ENCODE measurements at places on chromosomes 2 and 18. TPM values are rescaled to one million over a fixed set of nuclear protein-coding genes. Genes with fewer than 3 reads are reported as not detected.
A peak's percentile ranks its signal among the peaks of the same experiment; 100 is the strongest.

DNA sequence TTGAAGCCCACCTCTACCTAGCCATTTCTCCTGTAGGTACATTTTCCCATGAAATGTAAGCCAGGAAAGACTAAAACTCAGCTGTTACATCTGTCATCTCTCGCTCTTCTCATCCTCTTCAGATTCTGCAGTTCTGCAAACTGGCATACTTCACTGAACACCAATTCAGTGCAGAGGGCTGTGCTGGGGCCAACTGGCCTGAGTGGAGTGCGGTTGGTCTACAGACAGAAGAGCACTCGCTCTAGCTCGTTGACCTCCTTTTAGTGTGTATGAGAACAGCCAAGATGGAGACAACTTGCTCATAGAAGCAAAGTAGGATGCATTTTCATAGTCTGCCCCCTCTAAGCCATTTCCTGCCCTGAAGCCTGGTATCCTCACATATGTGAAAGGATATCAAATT, 862.6 kb downstream of the BCL11A start:
- DNase-seq = no peak

GRCh38 chr2:176187899-176188773, at the start of gene HOXD1:
TSS of gene HOXD1 (plus strand) at chr2:176188668. CDS start at chr2:176188802, 134 bp downstream.
- DNase-seq = no peak

- DNase-seq = no peak
Observed at GRCh38 chr18:58299135-58299473, 255.1 kb downstream of the NEDD4L start.

DNA sequence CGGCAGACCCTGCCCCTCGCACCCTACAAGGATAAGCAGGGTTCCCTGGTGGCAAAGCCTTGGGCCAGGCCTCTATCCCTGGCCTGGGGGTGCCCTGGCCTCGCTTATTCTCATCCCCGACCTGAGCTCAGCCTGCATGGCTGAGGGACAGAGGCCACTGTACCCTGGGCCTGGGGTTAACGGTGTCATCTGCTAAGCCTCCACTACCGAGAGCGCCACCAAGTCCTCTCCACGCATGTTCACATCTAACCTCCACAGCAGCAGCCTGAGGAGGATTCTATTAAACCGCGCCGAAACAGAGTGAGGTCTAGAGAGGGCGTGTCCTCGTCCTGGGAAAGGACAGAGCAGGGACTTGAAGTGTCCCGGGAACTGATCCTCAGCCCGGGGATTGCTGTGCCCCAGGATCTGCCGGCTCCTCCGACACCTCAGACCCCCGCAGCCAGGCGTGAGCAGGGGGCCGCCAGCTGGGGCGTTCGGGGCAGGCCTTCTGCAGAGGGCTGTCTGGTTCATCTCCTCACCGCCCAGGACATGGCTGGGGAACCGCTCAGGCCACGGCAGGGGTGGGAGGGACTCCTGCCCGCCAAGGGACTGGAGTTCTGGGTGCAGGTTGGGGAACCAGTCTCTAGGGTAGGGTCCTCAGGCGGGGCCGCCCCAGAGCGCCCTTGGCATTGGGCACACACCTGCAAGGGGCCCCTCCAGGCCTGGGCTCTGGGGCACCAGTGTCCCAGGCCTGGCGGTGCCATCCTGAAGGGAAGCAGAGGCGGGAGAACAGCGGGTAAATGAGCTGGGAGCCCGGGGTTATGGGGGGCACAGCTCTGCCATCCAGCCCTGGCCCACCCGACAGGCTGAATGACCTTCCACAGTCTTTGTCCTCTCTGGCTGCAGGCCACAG, 68.0 kb upstream of the SMAD7 start:
- no peak for DNase-seq

DNA sequence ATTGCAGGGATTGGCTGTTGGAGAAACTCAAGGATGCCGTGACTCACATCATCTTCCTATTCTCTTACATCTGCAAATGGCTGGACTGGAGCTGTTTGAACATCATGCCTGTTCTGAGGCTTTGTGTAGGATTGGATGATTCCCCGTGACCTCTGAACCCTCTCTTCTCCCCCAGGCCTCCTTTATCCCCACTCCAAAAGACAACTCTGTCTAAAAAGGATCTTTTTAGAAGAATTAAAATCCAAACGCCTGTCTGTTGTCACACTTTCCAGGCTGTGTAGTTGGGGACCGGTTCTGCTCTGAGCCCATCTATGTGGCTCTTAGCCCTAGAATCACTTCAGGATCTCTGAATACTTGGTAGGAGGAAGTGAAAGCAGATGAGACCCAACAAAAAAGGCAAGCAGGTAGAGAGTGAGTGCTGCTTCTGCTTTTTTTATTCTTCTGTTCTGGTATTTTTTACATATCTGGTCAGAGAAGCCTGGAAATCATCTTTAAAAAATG, 565 bp downstream of the SP140 start:
- DNase-seq = peak; percentile 88

DNA sequence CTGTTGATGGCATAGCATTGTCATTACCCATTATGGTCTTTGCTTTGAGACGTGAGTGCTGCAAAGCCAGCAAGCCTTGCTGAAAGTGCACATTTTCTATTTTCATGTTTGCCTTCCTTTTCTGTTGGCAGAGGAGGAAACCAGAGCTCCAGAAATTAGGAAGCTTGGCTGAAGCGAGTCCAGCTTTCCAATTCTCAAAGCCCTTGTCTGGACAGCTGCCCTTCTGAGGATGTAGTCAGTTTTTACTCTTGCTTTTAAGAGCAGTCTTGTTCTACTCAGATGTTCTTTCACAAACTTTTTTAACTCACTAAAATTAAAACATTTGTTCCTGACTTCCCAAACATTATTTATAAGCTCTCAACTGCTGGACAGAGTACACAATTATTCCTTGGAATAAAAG, 93.8 kb downstream of the ICOS start:
- DNase-seq = no peak

DNA sequence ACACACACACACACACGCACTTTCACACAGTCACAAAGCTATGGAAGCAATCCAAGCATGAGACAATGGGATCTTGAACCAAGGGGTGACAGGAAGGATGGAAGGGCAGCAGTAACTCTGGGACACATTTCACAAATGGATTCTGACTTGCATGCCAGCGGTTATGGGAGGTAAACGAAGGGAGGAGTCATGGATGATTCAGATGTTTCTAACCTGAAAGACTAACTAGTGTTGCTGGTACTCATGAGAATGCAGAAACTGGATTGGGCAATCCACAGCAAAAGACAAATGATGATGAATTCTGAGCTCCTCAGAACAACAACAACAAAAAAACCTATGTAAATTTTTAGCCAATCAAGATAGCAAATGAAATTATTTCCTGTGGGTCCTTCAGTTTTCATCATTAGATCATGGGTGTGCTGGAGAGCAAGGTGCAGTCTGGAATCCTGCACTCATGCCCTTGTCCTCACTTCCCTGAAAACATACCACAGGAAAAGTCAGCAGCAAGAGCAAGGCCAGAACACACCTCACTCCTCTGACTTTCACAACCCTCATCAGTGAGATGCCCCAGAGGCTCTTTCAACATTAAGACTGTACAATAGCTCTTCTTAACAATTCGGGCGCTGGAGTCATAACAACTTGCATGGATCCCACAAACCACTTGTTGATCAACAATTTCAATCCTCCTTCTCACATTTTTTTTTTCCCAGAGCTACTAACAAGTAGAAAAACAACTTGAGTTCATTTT, 32.6 kb downstream of the ABCA12 start:
- no peak for DNase-seq

DNA sequence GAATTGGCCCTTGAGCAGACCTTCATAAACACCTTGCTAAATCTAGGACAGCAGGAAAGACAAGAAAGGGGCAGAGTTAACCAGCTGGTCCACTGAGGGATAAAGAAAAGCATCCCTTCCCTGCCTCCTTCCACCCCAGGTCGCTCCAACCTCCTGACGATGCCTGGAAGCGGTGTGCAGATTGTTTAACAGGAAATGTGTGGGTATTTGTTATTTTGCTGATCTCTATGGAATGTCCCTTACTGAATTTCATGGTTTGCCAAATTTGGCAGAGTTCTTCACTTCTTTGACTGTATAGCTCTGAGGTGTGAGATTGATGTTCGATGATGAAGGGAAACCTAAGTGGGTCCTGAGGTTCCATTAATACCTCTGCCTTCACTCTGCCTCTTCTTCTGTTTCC, 72.9 kb downstream of the MAP3K20 start:
- DNase-seq = no peak

- DNase-seq = no peak
Observed at GRCh38 chr18:79322441-79322840, 73.3 kb upstream of the NFATC1 start.

DNA sequence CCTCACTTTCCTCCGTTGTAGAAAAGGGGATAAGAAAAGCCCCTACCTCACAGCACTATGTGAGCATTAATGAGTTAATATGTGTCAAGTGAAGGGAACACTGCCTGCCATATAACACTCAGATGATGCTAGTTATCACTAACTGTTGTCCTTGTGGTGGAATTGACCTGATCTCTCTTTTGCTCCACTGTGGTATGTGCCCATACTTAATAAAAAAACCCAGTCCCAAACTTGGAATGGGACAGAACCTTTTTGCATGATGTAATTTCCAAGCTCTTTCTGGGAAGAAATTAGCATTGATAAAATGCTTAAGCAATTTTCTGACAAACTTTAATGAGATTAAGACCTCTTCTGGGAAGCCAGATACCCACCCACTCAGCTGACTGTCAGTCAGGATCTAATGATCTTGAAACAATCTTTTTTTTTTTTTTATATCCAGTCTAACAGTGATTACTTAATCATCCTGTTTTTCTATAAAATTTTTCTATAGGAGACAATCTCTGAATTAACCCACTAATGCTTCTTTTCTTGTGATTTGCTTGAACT, 158.7 kb downstream of the ZBTB7C start:
- DNase-seq = no peak

DNA sequence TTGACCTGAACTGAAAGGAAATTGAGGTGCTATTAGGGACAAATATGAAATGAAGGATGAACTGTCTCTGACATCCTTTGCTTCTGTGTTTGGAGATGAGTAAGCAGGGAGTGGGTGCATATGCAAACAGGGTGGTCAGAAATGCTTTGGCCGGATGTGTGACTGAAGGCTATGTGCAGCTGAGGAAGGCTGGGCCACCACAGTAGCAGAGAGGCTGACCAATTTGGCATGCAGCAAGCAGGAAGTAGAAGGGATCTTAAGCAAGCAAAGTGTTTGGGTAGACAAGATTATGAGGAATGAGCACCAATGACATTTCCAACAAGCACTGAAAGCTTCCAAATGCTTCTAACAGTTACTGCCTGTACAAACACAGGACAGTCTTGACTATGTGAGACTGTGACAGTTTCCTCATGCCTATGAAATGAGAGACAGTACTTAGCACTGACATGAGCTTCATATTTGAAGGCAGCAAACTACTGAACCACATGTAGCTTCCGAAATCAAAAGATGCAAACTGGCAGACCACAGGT, 3.3 kb upstream of the ACTR3 start:
- DNase-seq = peak; percentile 89

DNA sequence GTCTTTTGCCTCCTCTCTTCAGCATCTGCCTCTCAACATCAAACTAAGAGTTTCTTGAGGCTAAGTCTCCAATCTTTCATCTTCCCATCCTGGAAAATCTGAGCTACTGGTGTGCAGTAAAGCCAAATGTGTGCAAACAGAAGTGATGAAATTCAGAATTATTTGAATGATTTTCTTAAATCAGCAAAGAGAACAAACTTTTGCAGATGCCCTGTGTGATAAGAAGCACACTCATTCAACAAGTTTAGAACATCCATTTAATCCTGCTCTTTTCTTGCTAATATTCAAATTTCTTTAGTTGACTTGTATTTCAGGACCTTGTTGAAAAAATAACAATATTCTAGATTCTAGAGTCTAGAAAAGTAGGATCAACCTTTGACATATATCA, 1374.9 kb upstream of the CELF4 start:
- no peak for DNase-seq

GRCh38 chr18:40866013-40866645, 1088.9 kb upstream of the PIK3C3 start:
- DNase-seq = no peak

- no peak for DNase-seq
Observed at GRCh38 chr2:234804704-234805103, 147.1 kb upstream of the SH3BP4 start.

DNA sequence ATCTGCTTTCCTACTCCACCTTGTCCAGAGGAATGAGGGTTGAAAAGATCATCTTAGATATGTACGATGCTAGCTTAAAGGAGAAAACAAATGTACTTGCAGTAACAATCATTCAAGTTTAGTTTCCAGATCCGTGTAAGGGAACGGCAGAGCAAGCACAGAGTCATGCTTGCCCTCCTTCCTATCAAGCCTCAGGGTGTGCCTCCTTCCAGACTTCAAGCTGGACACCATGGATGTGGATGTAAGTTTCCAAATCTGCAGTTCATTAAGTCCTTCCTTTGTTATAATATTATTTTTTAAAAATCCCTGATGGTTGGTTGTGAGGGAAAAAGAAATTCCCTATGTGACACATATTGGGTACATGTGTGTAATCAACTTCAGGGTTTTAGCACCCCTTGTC, 238.9 kb upstream of the NT5C1B start:
- no peak for DNase-seq

- DNase-seq = no peak
Observed at GRCh38 chr2:144832048-144832447, 312.1 kb upstream of the ZEB2 start.

DNA sequence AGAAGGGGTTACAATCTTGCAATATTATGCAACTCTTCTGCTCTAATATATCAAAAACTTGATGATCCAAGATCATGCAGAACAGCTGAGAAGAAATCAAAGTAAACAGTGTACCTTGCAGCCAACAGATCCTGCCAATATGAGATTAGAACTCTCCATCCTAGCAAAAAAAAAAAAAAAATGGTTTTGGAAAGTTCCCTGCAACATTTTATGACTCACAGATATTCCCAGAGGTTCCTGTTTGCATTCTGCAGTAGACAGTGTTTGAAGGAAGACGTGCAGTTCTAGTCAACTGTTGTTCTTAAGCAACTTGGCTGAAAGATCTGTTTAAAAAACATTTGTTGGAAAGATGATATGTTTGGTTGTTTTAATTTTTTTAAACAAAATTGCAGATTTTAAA, 103.6 kb upstream of the WDR75 start:
- no peak for DNase-seq

- DNase-seq = peak; percentile 29
Observed at GRCh38 chr2:8004250-8004681, 677.6 kb upstream of the ID2 start.

DNA sequence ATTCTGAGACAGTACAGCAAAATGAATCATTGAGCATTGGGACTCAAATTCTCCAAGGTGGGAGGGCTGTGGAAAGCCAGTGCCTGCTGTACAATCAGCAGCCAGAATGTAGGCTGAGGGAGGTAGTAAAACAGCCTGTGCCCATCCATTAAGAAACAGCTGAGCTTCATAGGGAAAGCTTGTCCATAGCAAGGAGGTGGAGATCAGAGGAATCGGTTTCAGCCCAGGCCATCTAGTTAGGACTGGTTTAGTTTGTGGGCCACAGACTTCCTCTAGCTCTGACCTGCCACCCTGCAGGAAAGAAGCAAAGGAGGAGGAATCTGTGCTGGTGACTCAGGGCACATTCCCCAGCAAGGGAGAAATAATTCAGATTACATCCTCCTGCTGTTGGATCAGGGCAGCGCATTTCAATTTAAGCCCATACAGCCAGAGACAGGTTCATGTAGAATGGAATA, 333.4 kb downstream of the SETBP1 start:
- DNase-seq = no peak

GRCh38 chr18:60391571-60392226, 19.1 kb upstream of the MC4R start:
- DNase-seq = no peak

SPIRE1 gene
- 2.4 TPM for total RNA-seq

IL1RN gene
- total RNA-seq = not detected

SAP130 gene
- 31.8 TPM for total RNA-seq

MTCL1 gene
- total RNA-seq = 170 TPM

ST8SIA3 gene
- not detected for total RNA-seq

CNOT9 gene
- 94.2 TPM for total RNA-seq

EVX2 gene
- not detected for total RNA-seq

C2orf66 gene
- not detected for total RNA-seq

POTEI gene
- total RNA-seq = 0.44 TPM

RTKN gene
- 7.7 TPM for total RNA-seq

Measured in OCI-LY7 (cell line).